ELF-1 (cell line): ENCODE measurements at places on chromosomes 6 and 20.
A peak's percentile ranks its signal among the peaks of the same experiment; 100 is the strongest.

DNA sequence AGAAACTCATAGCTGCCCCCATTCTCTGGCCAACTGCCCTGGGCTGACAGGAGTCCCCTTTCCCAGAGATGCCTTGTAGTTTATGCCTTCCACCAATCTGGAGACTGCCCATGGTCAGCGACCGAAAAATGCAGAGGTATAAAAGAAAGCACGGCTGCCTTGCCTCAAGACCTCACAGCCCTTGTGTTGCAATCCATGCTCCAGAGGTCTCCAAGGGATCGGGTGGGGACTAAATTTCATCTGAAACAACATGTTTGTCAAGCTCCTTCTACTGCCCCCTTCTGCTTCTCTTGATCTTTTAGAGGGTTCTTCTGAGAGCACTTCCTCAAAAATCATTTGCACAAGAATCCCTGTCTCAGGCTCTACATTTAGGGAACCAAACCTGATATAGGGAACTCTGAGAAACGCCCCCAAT, 128.8 kb downstream of the PLCB1 start:
- no peak for DNase-seq

- no peak for DNase-seq
Measured at GRCh38 chr20:8943631-8944030, 125.3 kb upstream of the PLCB4 start.

DNA sequence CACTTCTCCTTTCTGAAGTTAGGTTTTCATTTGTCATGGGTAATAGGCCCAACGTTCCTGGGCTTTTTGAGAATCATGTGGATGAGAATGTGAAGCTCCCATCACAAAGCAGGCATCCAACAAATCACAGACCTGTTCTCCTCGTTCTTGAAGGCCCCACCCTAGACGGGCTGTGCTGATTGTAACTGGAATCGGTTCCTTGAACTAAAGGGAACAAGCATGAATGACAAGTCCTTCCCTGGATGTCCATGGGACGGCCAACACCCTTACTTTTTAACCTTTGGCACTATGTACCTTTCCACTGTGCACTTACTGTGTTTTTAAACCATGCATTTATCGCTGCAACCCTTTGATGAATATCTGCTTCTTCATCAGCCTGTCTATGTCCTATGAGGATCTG, 438.2 kb downstream of the CD83 start:
- no peak for DNase-seq

DNA sequence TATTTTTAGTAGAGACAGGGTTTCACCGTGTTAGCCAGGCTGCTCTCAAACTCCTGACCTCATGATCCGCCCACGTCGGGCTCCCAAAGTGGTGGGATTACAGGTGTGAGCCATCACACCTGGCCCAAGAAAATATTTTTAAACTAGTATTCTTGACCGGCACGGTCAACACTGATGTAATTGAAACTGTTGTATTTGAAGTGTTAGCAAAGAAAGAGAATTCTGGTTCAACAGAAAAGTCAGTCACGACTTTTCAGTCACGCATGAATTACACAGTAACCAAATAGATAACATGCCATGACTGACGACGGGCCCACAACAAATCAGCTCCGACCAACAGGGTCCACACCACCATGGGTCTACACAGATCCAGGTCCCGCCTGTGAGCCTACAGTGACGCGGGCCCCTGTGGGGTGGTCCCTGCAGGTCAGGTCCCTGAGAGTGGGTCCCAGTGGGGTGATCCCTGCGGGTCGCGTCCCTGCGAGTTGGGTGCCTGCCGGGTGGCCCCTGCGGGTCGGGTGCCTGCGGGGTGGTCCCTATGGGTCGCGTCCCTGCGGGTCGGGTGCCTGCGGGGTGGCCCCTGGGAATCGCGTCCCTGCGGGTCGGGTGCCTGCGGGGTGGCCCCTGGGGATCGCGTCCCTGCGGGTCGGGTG, 1.0 kb downstream of the GMEB2 start:
- peak; percentile 30 for DNase-seq

DNA sequence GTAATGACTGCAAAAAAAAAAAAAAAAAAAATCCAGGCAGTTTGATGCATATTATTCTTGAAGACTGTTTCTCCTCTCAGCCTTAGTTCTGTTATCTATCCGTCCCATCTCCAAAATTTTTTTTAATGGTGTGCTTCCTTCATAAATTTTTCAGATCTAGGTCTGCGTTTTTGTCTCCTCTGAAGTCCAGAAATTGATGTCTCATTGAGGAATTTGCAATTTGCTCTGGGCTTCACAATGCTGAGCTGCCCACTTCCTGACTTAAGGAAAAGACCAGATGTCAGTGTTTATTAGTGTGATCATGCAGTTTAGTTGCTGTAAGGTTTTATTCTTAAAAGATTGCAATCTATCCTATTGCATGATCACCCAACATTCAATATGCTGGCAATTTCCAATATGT, 297.6 kb downstream of the ZNF217 start:
- DNase-seq = no peak

GRCh38 chr6:37495244-37495934, 4.3 kb downstream of the CCDC167 start:
- DNase-seq = no peak

DNA sequence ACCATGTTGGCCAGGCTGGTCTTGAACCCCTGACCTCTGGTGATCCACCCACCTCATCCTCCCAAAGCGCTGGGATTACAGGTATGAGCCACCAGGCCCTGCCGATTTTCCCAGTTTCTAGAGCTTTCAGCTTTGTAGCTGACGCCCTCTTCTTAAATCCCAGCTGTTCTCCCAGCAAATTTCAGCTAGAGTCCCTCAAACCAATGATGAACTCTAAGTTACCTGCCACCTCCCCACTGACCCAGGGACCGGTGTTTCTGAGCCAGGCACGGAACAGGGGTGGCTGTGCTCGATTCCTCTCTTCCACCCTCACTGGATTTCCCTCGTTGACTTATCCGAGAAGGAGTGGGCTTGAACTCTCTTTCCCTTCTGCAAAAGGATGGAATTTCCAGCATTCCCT, 39.1 kb downstream of the SUN5 start:
- no peak for DNase-seq

DNA sequence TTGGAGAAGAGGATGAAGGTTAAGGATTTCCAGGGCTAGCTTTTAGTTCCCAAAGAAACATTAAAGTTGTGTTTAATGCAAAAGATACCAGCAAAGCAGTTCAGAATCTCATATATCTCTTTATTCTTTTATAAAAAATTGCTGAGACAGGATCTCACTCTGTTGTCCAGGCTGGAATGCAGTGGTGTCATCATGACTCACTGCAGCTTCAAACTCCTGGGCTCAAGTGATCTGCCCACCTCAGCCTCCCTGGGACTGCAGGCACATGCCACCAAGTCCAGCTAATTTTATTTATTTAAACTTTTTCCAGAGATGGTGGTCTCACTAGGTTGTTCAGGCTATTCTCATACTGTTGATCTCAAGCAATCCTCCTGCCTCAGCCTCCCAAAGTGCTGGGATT, 41.1 kb upstream of the CAP2 start:
- DNase-seq = no peak

DNA sequence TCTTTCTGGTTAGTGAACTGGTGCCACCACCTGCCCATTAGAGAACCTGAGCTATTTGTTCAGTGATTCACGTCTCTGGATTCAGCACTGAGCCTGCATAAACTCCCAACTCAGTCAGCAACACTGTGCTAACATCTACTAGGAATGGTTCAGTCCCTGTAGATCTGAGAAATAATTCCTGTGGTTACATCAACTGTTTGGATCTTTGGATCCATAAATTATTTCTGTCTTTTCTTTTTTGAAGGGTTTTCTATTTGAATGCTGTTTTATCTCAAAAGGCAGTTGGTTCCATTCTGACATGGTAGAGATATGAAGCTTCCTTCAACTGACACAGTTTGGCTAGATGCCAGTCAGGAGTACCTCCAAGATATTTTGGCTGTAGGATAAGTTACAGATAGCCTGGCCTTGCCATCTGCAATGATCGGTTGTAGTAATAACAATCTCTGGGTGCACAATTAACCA, 125.9 kb downstream of the TRMT11 start:
- DNase-seq = no peak

- DNase-seq = peak; percentile 49
Measured at GRCh38 chr6:24313251-24314141, 44.4 kb downstream of the DCDC2 start.

DNA sequence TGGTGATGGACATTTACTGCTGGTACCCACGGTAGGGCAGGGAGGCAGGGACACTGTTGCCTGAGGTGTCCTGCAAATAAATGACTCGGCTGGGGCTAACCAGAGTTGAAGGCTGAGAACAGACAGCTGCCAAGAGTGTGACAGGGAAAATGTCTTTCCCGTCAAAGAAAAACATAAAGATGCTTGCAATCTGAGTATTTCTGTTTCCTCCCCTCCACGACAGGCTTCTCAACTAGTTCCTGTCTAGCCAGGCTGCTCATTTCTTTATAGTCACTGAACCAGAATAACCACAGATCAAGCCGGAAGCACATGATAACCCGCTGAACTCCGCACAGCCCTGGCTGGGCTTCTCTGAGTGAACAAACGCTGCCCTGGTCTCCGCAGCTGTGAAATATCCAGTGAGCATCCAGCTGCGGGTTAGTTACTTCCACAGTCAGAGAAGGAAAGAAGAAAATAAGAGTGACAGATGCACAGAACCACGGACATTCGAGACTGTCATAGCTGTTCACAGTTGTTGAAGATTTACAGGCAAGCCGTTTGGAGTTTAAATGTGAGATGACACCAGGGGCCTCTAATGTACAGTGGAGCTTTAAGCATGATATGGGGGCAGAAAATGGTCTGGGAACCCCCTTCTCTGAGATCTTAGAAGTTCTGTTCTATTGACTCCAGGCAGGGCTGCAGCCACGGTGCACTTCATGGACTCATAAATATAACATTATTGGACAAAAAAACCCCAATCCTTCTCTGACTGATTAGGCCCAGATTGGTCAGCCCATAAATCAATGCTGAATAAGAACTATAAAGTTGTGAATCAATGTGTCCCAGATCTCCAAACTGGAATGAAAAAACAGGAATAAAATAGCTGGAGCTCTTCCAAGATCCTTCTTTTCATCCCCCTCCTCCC, 299.9 kb upstream of the SUPT3H start:
- no peak for DNase-seq

GRCh38 chr6:39927159-39927558, 7.1 kb downstream of the MOCS1 start:
- no peak for DNase-seq

DNA sequence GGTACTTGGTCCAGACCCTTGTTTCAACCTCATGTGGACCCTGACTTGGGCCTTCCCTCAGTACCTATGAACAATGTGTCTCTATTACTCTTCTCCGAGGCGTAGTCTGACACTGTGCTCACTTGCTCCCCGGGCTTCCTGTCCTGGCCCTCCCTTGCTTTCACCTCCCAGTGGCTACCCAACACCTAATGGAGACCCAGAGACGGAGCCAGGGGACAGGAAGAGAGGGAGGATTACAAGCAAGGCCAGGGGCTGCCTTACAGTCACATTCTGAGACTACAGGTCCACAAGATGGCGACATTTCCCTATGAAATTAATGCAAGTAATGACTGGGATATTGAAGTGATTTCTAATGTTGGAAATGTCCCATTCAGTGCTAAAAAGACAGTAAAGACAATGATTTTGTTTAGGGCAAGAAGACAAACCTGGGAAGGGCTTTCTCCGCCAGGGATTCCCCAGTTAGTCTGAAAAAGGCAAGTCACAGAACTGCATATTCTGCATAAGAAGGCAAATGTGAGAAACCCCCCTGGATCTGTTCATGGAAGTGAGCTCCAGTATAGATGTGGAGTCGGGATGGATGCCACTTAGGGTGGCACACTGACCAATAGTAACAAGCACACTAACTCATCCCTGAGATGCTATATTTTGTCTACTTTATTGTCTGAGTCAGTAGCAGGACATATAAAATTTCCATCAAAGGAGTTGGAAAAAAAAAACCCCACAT, 44.0 kb upstream of the ZBTB24 start:
- DNase-seq = peak; percentile 63

GRCh38 chr6:50278663-50279062, 228.9 kb upstream of the DEFB112 start:
- no peak for DNase-seq

- no peak for DNase-seq
Measured at GRCh38 chr20:33065785-33066184, 12.1 kb downstream of the BPIFB3 start.

- peak; percentile 63 for DNase-seq
Measured at GRCh38 chr6:158662954-158663624, 13.2 kb downstream of the SYTL3 start.

DNA sequence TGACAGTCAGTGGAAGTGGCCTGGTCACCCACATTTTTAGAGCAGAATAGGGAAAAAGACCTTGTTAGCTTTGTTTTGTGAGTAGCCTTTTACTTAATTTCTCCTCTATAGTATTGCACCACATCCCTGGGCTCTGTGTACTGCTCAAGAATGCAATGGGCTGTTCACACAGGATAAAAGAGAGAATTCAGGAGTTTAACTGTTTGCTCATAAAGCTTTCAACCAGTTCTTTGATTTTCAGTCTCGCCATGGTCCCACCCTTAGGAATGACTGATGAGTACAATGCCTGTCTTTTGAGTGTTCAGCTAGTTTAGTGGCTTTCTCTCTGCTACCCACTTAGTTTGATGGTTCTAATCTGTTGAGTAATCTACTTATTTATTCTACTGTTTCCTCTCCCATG, 129.7 kb downstream of the PLG start:
- peak; percentile 2 for DNase-seq

GRCh38 chr20:29299811-29300578, 1957.5 kb upstream of the DEFB115 start:
- no peak for DNase-seq

DNA sequence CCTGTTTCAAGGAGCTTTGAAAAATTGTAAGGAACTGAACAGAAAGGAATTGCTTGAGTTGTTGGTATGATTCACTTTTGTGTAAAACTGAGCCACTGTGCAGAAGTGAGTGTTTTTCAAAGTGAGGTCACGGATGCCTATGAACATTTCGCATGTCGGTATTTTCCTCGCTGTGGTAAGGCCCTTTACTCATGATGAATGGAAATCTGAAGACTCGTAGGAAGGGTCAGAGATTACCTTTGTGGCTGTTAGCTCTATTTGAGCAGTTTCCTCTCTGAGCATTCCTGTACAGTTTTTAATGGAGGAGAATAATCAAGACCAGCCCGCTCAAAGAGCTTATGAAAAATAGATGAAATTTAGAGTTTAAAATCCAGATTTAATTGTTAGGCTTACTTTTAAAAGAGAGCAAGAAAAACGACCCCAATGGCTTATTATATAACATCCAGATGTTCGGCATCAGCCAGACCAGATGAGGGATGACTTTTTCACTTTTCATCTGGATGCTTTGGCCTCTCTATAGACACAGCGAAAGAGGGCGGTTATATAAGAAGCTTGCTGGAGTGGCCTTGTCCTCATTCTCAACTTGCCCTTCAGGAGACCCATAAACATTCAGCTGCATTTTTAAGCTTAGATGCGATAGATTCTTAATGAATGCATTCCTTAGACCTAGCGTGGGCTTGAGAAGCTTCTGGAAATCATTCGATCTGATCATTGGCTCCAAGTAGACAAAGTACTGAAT, 99.5 kb downstream of the CD83 start:
- no peak for DNase-seq

GRCh38 chr6:16770701-16771569, 9.7 kb upstream of the ATXN1 start:
- DNase-seq = peak; percentile 85

GRCh38 chr6:31465718-31466117, 32.2 kb upstream of the MICB start:
- no peak for DNase-seq

- DNase-seq = no peak
Measured at GRCh38 chr6:128303870-128304269, 216.5 kb downstream of the PTPRK start.
